ENCODE measurements at places on chromosomes 1 and 21. TPM values are rescaled to one million over a fixed set of nuclear protein-coding genes. Genes with fewer than 3 reads are reported as not detected.

- no peak for DNase-seq
Measured at GRCh38 chr1:33692206-33693188, 171.4 kb upstream of the HMGB4 start.

GRCh38 chr1:223774134-223774814 lies 61.9 kb downstream of the CAPN2 start:
- no peak for DNase-seq

PLA2G2C gene
- 0.28 TPM for total RNA-seq

GRCh38 chr1:33575324-33575879 lies 103.0 kb downstream of the ZSCAN20 start:
- DNase-seq, result no peak

DNA sequence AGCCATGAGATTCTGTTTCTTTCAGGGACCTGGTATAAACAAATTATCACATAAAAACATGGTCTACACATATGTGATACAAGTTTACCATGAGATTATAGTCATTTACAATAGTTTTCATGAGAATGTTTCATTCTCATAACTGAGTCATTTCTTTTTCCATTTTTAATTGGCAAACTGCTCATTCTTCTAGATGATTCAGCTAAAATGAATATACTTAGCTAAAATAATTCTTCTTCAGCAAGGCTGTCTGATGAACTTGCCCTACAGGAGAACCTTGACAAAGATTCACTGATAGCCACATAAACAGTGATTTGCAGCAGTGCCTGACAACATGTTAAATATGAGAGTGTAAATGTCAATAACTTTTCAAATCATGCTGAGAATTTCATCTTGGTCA lies 253.2 kb downstream of the FMN2 start:
- no peak for DNase-seq

FAM131C gene
- total RNA-seq, result 0.38 TPM

USP24 gene
- 48.4 TPM for total RNA-seq

DNA sequence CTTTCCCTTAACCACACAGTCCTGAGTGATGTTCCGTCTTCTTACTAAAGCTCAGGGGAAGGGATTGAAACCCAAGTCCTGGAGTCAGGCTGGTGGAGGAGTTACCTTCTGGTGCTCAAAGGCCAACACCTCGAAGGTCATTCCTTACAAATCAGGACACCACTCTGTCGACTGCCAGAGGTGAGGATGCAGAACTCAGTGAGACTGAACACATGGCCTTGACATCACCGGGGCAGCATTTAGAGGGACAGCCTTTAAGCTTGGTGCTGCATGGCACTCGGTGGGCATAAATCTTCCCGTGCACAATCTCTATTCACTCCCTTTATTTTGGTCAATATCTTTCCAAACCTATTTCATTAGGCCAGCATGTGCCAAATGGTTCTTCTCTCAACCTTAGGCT lies 130.9 kb downstream of the ASTN1 start:
- DNase-seq, result no peak

RGS8 gene
- not detected for total RNA-seq

DNA sequence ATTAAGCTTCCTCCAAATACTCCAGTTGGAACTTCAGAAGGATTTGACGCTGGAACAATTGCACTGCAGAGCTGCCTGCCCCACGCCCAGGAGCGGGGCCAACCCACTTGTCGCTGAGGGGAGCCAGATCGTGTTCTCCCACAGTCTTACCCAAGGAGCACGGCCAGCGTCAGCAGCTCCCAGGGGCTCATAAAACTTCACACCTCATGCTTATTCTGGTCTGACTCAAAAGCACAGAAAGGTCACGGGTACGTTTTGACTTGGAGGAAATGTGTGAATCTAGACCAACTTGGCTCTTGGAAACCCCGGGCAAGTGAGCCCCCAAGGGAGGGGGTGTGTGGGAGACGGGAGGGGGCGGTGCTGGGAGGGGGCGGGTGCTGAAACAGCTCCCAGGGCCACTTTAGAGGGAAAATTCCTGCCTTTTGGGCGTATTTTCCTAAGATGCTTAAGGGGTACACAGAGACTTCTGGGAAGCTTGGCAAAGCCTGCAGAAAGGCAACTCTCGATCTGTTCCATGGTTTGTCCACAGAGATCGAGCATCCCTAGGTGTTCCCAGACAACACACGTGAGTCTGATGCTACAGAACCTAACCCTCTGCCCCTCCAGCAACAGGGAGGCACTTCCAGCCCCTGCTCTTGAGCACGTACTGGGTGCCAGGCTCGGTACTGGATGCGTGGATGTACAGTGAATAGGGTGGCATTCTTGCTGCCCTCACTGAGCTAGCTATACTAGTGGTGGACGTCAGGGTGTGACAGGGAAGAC lies 98.9 kb downstream of the DHRS3 start:
- no peak for DNase-seq

DNA sequence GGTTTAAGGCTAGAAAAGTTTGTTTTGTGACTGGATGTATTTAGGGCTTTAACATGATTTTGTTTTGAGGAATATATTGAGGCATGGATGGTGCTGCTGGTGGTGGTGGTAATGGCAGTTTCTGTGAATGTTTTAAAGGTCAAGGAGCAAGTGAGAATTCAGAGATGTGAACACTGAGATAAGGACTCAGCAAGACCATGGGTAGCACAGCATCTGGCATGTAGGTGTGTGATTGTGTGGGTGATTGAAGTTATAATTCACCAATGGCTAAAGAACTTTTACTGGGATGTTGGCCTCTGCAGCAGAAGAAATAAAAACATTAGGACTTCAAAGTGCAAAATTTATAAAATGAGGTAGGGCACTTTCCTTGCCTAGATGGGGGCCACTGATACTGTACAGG lies 65.9 kb downstream of the MACF1 start:
- DNase-seq, result no peak

RHD gene
- total RNA-seq, result not detected

GRCh38 chr1:222680080-222680479 lies 32.2 kb downstream of the AIDA start:
- no peak for DNase-seq

GRCh38 chr1:56331207-56331891 lies 248.0 kb downstream of the PLPP3 start:
- no peak for DNase-seq
